ENCODE measurements at places on chromosomes 12 and 14.

GRCh38 chr12:50240792-50241114, 42.6 kb downstream of the LIMA1 start:
- no peak for DNase-seq

DNA sequence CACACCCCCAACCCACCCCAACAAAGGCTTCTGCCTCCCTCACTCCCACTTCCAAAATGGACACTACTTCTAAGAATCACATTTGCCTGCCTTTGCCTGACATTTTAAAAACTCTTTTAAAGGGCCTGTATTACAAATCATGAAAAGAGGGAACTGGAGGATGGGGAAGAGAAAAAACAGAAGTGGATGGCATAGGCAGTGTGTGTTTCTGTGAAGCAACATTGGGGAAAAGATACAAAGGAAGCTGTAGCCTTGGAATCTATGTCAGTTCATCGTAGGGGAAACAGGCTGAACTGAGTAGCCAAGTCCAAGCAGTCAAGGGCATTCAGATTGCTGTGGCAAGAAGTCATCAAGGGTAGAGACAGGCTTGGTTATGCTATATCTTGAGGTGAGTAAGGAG, 273.9 kb downstream of the BTG1 start:
- no peak for DNase-seq

GRCh38 chr12:132972374-132972773, 13.8 kb upstream of the ZNF26 start:
- no peak for DNase-seq

DNA sequence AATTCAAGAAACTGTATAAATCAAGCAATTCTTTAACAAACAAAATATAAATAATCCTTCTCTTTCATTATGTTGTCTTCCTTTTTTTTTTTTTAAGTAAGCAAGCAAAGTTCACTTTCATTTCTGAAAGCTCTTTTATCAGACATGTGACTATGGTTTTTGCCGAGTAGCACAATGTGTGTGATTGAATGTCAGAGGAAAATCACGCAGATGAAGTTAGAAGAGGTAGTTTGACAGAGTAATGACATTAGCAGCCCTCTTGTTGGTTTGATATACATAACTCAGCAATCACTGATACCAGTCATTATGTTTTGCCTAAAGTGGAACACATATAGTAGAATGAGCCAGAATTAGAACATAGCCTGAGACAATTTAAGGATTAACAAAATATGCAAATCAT, 19.0 kb downstream of the ALX1 start:
- no peak for DNase-seq

- DNase-seq = no peak
Observed at GRCh38 chr12:27467641-27468040, 21.1 kb downstream of the SMCO2 start.

GRCh38 chr12:55694188-55694515, 13.6 kb downstream of the ITGA7 start:
- DNase-seq = no peak
